CD4-positive, alpha-beta memory T cell (primary cell): ENCODE measurements at places on chromosomes 13 and 19.

DNA sequence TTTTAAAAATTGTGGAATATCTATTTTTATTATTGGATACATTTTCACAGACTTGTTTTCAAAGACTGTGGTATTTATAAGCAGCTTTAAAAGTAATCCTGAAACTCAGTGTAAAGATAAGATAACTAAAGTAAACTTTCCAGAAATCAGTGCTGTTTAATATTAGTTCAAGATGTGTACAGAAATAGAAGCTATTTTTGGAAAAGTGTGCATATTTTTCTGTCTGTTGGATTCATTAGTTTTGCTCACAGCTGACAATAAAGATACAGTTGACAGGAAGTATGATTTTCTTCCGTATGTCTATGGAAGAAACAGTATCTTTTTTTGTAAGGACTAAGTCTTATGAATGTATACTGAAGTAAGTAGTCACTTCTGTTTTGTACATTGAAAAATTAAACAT, 85.9 kb downstream of the GJA3 start:
- no peaks in the 10 kb centered on the region for H3K27me3 ChIP-seq
- no peak for DNase-seq
- peaks cover 11% of the 10 kb centered on the region for H3K4me1 ChIP-seq
- H3K27ac ChIP-seq: no peak overlapping the region
- no peak overlapping the region for H3K4me3 ChIP-seq
- peaks cover 16% of the 10 kb centered on the region for H3K36me3 ChIP-seq

DNA sequence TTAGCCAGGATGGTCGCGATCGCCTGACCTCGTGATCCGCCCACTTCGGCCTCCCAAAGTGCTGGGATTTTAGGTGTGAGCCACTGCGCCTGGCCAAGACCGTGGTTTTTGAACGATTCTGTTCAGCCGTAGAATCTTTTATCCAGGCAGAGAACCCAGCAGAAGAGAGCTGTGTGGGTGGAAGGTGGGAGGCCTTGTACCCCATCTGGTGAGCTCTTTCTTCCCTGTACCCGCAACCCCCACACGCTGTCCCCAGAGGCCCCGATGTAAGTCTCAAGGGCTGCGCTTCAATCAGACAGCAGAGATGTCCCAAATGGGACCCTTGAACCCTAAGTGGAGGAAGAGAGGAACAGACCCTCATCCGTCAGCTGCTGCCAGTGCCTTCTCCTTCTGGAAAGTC, 3.7 kb downstream of the SLC25A23 start:
- no peak overlapping the region for H3K4me3 ChIP-seq
- H3K27me3 ChIP-seq: no peaks in the 10 kb centered on the region
- peaks cover 14% of the 10 kb centered on the region for H3K36me3 ChIP-seq
- no peak overlapping the region for H3K27ac ChIP-seq

- H3K27me3 ChIP-seq: no peaks in the 10 kb centered on the region
- no peaks in the 10 kb centered on the region for H3K36me3 ChIP-seq
- no peak overlapping the region for H3K27ac ChIP-seq
- DNase-seq: no peak
- H3K4me3 ChIP-seq: no peak overlapping the region
Measured at GRCh38 chr19:18685597-18686190, 2.2 kb downstream of the CRTC1 start.

DNA sequence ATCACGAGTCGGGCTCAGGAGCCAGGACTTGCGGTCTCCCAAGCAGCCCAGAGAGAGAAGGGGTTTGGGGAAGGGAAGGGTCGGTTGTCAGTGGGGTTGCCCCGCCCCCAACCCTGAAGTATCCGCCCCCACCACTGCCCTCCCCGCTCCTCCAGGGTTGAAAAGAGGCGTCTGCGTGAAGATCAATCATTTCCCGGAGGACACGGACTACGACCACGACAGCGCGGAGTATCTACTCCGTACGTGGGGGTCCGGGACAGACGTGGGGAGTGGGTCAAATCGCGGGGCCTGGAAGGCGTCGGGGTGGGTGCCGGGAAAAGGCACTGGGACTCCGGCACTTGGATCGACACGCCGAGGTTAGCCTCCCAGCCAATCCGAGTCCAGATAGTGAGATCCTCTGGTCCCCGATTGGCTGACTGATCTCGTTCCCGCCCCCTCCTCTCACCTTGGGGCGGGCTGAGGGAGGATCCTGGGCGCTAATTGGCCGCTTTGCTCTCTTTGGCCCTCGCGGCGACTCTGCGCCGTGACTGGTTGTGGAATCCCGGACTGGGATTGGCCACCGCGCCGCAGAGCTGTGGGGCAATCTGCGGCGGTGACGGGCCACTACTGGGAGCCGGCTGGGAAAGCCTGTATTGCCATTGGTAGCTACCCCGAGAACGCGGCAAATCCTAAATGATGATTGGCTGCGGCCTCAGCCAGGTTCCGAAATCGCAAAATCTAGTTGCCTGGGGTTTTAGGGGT, 13.3 kb upstream of the CACNG6 start:
- H3K27me3 ChIP-seq: peaks cover 33% of the 10 kb centered on the region
- no peak overlapping the region for H3K27ac ChIP-seq
- DNase-seq: no peak
- H3K4me1 ChIP-seq: peaks cover 27% of the 10 kb centered on the region
- peak overlapping the region; percentile 9 for H3K4me3 ChIP-seq

DNA sequence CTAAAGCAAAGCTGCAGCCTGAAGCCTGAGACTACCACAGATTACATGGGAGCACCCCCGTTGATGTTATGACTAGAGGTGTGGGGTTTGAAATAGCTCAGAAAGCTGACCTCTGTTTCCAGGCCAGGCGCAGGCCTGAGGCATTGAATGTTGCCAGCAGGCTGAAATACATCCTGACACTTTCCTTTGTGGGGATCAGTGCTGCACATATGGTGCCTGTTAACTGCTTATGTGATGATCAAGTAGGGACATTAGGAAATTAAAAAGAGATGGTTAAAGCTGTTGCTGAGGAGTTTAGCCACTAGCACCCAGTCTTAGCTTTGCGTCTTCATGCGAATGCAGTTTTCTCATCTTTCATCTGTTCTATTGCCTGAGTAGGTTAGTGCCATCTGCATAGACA, 83.2 kb downstream of the CCNA1 start:
- H3K36me3 ChIP-seq: no peaks in the 10 kb centered on the region
- H3K4me1 ChIP-seq: no peaks in the 10 kb centered on the region
- no peak for DNase-seq

- H3K4me1 ChIP-seq: peaks cover 37% of the 10 kb centered on the region
- H3K36me3 ChIP-seq: no peaks in the 10 kb centered on the region
- H3K27ac ChIP-seq: no peak overlapping the region
- no peak overlapping the region for H3K4me3 ChIP-seq
Measured at GRCh38 chr19:7337380-7338194, 11.2 kb upstream of the ARHGEF18 start.

GRCh38 chr13:43883631-43884030, 3.9 kb downstream of the LACC1 start:
- H3K4me1 ChIP-seq: peaks cover 8% of the 10 kb centered on the region
- no peak overlapping the region for H3K4me3 ChIP-seq
- H3K27ac ChIP-seq: no peak overlapping the region
- no peak for DNase-seq

DNA sequence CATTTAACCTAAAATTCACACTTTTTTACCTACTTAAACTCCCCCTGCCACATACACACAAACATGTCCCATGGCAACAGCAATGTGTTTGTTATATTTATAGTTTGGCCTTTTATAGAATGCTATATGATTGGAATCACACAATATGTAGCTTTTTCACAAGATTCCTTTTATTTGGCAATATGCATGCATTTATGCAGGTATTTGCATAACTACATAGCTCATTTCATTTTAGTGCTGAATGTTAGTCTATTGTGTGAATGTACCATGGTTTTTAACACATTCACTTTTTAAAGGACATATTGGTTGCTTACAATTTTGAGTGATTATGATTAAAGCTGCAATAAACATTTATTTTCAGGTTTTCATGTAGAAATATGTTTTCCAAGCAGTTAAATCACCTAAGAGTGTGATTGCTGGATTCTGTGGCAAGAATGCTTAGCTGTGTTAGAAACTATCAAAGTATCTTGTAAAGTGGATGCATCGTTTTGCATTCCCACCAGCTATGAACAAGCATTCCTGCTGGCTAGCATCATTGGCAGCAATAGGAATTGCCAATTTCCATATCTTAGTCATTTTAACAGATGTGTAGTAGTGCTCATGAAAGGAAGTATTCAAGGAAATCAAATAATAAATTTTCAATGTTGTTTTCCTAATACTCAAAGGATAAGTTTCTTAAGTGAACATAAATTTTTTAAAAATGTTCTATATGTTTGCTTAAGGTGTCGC, 557.0 kb downstream of the SLITRK1 start:
- no peak overlapping the region for H3K4me3 ChIP-seq
- no peak for DNase-seq
- no peaks in the 10 kb centered on the region for H3K27me3 ChIP-seq
- H3K4me1 ChIP-seq: no peaks in the 10 kb centered on the region
- H3K36me3 ChIP-seq: no peaks in the 10 kb centered on the region

DNA sequence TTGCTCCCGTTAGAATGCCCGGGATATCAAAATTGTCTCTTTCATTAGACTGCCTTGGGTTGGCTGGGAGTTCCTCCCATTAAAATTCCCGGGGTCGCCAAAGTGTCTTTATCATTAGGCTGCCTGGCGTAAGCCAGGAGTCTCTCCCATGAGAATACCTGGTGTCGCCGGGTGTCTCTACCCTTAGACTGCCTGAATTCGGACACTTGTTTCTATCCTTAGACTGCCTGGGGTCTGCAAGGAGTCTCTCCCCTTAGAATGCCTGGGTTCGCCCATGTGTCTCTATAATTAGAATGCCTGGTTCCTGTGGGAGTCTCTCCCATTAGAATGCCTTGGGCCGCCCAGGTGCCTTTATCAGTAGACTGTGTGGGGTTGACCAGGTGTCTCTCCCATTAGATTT, 1538.2 kb downstream of the UQCRFS1 start:
- H3K4me3 ChIP-seq: no peak overlapping the region
- H3K27me3 ChIP-seq: no peaks in the 10 kb centered on the region
- H3K27ac ChIP-seq: no peak overlapping the region
- H3K4me1 ChIP-seq: no peaks in the 10 kb centered on the region
- no peaks in the 10 kb centered on the region for H3K36me3 ChIP-seq

- no peaks in the 10 kb centered on the region for H3K27me3 ChIP-seq
- no peaks in the 10 kb centered on the region for H3K36me3 ChIP-seq
- peak overlapping the region; percentile 98 for H3K27ac ChIP-seq
Measured at GRCh38 chr19:18291590-18292461, 10.4 kb upstream of the JUND start.

DNA sequence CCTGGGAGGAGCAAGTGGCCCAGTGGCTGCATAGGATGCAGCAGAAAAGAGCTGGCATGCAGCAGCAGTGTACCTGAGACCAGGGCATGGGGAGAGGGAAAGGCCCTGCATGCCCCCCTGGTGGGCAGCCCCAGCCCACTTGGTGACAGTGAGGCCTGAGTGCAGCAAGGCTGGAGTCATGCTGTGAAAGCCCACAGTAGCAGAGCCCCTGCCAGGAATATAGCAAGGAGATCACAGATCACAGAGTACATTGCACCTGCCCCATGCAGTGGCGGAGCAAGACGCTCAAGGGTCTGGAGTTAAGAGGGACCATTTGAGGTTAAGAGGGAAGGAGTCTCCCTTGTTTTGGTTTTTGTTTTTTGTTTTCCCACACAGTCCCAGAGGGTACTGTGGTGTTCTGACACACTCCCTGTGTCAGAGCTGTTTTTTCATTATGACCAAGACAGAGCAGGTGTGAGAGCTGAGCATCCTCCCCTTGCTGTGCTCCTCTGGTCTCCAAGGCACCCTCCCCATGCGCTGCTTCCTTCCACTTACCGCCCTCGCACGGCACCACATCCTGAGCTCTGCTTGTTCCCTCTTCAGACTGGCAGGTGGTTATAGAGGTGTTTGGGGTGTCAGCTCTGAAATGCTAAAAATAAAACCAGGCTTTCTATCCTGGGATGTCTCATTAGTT, 85.0 kb upstream of the UBL3 start:
- H3K4me1 ChIP-seq: peaks cover 64% of the 10 kb centered on the region
- no peaks in the 10 kb centered on the region for H3K27me3 ChIP-seq
- H3K36me3 ChIP-seq: no peaks in the 10 kb centered on the region
- DNase-seq: peak; percentile 84
- peak overlapping the region; percentile 72 for H3K4me3 ChIP-seq

- no peak for DNase-seq
- no peak overlapping the region for H3K4me3 ChIP-seq
- H3K36me3 ChIP-seq: no peaks in the 10 kb centered on the region
- peaks cover 52% of the 10 kb centered on the region for H3K4me1 ChIP-seq
- no peaks in the 10 kb centered on the region for H3K27me3 ChIP-seq
Measured at GRCh38 chr13:75764251-75764925, 128.3 kb downstream of the LMO7 start.

DNA sequence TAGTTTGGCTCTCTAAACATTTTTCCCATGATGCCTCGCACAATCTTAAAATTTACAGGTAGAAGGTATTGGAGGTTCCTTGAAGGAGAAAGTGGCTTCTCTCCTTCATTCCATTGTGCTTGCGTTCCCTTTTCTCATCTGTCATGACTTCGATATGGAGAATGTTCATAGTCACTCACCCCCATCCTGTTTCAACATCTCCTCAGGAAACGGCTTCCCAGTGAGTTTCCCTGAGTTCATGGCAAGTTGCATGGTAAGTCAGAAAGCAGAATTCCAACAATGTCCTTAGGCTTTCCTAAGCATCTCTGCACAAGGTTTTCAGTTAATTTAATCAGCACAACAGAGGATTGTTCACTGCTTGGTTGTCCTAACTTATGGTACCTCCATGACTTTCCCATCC, 581.8 kb upstream of the SLITRK5 start:
- no peaks in the 10 kb centered on the region for H3K36me3 ChIP-seq
- H3K4me3 ChIP-seq: no peak overlapping the region
- H3K27me3 ChIP-seq: no peaks in the 10 kb centered on the region

GRCh38 chr19:46014534-46014933, 8.3 kb downstream of the PGLYRP1 start:
- H3K27me3 ChIP-seq: no peaks in the 10 kb centered on the region
- no peaks in the 10 kb centered on the region for H3K36me3 ChIP-seq
- no peak for DNase-seq
- H3K4me3 ChIP-seq: no peak overlapping the region
- H3K4me1 ChIP-seq: peaks cover 14% of the 10 kb centered on the region

GRCh38 chr13:84255226-84255797, 373.0 kb upstream of the SLITRK1 start:
- H3K27ac ChIP-seq: no peak overlapping the region
- no peak overlapping the region for H3K4me3 ChIP-seq
- no peak for DNase-seq
- no peaks in the 10 kb centered on the region for H3K4me1 ChIP-seq
- no peaks in the 10 kb centered on the region for H3K27me3 ChIP-seq
- no peaks in the 10 kb centered on the region for H3K36me3 ChIP-seq

GRCh38 chr13:106756446-106756845, 188.5 kb upstream of the ARGLU1 start:
- H3K4me1 ChIP-seq: no peaks in the 10 kb centered on the region
- no peak overlapping the region for H3K27ac ChIP-seq
- no peak for DNase-seq
- H3K4me3 ChIP-seq: no peak overlapping the region

GRCh38 chr19:31595521-31595920, 246.3 kb upstream of the TSHZ3 start:
- no peaks in the 10 kb centered on the region for H3K4me1 ChIP-seq
- H3K4me3 ChIP-seq: no peak overlapping the region
- no peaks in the 10 kb centered on the region for H3K36me3 ChIP-seq
- H3K27ac ChIP-seq: no peak overlapping the region
- DNase-seq: no peak
